Frontal cortex (tissue), 4 donors: ENCODE measurements at places on chromosomes 7 and 10.

DNA sequence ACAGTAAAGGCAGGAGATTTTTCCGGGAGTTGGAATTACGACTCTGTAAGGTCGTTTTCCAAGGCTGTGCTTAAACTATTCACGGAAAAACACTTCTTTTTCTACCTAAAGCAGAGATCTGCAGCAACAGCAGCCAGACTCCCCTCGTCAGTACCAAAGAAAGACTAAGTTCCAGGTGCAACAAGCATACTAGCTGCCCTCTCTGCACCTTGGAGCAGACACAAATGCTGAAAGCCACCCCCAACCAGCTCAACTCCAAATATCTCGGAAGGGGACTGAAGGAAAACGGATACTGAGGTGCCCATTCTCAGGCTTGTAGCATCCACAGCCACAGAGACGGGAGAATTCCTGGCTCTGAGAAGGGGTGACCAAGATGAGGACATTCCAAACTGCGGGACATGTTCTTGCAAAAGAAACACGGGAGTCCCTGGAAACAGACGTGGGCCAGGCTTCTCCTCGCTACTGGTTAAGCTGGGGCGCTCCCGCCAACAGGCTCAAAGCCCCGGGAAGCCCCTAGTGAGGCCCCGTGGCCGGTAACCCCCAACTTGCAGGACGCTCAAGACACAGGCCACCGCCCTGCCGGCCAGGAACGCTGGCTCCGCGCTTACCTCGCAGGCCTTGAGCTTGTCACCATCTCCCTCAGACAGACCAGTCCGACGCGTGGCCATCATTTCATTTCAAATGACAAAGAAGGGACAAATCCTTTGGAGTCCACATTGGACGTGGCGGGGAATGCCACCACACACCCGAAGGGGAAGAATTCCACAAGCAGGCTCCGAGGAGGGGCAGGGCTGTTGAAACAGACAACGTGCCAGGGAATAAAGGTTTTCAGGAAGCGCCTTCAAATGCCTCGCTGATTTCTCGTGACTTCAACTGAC, 2.2 kb downstream of the ARHGAP21 start:
- no peak for DNase-seq

- no peak for DNase-seq
These were observed 417.5 kb downstream of the CDC14C start for GRCh38 chr7:49341849-49342248.

DNA sequence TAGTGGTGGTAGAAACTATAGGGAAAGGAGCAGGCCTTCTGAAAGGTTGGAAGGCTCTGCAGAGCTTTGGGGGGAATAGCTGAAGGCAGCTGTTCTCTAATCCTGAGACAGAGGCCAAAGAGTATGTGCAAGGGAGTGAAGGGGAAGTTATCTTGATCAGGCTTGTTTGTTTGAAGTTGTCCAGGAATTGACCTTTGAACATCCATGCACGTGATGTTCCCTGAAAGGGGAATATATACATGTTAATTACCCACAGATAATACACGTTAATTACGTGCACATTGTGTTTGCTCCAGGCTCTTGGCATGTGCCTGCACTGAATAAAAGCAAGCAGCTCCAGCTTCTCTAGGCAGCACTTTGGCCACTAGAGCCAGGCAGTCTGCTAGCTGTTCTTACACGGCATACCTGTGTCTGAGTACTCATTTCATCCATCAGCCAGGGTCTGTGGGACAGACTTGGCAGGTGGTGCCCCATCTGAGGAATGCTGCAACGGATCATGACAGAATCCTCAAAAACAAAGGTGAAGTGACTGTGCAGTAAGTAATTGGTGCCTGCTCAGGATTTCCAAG, 18.0 kb upstream of the STARD3NL start:
- DNase-seq, result no peak

- DNase-seq, result no peak
These were observed 260.6 kb downstream of the POU6F2 start for GRCh38 chr7:39238234-39238869.

DNA sequence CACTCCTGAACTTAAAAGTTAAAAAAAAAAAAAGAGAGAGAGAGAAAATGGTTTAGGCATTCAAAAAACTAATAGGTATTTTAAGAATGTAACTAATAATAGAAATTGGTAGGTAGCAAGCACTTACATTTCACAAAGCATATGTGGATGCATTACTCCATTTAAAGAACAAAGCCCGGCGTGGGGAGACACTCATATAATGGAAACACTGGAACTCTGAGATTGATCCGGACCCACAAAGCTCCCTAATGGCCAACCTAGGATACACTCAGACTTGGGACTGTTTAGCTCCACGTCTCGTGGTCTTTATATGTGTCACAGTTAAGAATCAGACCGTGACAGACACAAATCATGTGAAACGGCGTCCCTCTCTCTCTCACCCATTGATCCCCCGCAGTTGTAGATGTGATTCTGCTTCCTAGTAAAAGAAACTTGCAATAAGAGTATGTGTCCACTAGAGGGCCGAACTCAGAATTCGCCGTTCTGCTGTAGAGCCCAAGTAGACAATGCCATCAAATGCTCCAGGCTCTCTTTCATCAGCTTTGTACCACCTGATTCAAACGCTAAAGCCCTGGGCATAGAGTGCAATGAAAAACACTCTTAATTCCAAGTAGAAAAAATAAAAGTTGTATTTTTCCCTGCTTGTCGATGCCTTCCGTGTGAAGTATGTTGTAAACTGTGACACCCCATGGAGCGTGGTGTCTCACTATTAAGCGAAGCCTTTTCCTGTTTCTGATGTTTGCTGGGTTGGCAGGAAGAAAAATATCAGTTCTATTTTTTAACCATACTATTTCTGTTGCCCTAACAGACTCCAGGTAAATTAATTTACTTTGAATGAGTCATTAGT, 429.0 kb upstream of the MTPN start:
- DNase-seq, result no peak
